ENCODE measurements at places on chromosomes 6 and 20.

- no peak for DNase-seq
Measured at GRCh38 chr6:41222045-41222444, 6.1 kb upstream of the TREML4 start.

DNA sequence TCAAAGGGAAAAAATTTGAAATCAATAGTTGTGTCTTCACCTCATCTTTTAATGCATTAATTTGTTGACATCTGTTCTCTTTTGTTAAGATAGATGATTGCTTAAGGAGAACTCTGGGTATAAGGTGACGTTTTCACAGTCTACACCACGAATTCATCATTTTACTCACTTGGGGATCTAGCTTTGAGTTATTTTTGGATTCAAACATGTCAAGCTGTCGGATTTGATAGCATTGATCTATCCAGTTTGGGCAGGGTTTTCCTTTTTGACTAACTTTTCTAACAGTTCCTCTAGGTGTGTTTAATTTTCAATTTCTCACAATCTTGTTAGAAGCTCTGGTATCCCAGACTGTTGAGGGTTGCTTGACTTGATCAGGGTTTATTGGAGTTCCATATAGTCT lies 49.6 kb downstream of the HECA start:
- DNase-seq = no peak

DNA sequence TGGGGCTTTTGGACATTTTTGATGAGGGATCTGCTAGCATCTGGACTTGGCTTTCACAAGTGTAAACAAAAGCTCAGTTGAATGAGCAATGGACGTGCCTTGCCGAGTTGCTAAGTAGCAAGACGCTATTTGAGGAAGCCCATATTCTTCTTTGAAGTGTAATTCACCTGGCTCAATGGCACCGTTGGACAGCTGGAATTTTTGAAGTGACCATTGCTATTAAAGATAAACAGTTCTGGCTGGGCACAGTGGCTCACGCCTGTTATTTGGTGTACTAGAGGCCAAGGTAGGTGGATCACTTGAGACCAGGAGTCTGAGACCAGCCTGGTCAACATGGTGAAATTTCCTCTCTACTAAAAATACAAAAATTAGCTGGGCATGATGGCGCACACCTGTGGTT lies 88.8 kb upstream of the SOX4 start:
- no peak for DNase-seq

DNA sequence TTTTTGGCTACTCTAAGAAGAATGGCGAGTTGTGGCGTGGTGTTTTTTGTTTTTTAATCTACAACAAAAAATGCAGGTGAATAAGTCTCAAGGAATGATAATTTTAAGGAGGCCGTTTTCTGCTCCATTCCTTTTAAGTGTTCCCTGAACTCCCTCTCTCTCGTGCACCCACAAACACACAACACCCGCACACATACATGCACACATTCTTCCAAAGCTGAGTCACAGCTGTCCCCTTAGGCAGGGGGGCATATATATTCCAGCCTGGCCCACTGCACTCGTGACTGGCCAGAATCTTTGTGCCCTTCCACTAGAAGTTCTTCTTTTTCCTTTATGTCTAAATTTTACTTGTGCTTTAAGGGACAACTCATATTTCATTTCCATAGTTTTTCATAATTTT lies 405.7 kb downstream of the LMBRD1 start:
- no peak for DNase-seq

DNA sequence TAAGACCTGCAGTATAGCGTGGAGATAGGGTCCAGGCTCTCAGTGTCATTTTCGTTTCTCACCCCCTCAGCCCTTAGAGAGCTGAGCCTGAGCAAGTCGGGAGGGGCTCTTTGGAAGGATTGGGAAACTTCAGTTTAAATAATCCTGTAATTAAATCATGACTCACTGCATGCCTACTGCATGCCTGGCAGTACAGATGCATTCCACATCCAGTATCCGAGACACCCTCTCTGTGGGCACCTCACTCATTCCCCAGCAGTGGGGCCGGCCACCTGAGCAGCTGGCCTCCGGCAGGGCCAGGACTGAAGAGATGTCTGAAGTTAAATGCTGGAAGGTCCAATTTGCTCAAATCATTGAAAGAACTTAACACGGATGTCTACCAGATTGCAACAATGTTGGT lies 316.6 kb downstream of the THBS2 start:
- DNase-seq = no peak

GRCh38 chr6:106216527-106216926 lies 109.0 kb downstream of the ATG5 start:
- no peak for DNase-seq
